ENCODE measurements at places on chromosomes 1 and 21.
A peak's percentile ranks its signal among the peaks of the same experiment; 100 is the strongest.

DNA sequence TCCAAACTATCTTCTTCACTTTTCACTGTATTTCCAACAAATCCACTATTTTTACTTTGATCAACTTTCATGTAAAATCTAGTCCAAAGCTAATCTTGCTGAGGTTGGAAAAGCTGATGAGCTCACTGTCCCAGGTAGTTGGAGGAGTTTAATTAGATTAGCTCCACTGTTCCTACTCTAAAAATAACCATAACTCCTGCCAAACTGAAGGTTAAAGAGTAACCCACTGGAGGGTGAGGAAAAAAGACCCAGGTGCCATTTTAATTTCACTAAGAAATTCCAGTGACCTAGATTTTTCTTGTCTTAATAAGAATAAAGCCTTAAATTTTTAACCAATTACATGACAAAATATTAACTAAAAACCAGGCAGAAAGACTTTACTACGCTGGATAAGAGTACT, 15.3 kb downstream of the DCAF8 start:
- no peak for DNase-seq

DNA sequence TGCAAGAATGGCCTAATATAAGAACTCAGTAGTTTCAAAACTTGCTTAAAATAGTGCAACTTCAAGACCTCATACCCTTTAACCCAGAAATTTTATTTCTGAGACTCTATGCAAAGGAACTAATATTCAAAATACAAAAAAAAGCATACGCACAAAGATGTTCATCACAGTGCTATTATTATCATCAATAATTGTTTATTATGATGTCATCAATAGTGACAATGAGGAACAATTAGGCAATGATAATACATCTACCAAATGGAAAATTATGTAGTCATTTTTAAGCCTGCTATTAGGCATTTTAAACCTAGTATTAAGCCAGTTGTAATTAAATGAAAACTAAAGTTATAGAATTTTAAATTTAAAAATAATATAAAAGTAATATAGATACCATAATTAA, 3.3 kb downstream of the TTLL7 start:
- no peak for DNase-seq

DNA sequence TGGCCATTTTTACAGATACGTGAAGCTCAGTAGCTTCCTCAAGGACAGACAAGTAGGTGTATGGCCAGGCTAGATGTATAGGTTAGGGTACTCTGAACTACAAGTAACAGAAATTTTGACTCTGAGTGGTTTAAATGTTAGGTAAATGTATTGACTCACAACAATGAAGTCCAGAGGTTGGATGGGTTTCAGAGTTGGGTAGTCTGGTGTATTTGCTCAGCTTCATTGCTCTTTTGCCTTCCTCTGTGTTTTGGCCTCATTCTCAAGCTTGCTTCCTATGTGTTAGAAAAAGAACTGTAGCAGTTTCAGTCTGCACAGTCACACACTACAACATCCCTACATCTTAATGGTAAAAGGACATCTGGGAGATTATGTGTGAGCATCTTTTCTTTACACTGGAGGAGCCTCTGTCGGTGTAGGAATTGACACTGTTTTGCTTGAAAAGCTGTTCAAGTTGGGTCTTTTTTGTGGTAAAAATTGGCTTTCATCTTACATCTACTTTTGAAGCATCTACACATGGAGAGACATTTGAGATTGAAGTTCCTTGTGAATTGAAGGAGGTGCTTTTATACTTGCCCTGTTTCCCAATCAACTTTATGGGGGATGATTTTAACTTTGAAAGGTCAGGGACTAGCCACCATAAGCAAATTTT, 64.4 kb downstream of the MAST2 start:
- no peak for DNase-seq

DNA sequence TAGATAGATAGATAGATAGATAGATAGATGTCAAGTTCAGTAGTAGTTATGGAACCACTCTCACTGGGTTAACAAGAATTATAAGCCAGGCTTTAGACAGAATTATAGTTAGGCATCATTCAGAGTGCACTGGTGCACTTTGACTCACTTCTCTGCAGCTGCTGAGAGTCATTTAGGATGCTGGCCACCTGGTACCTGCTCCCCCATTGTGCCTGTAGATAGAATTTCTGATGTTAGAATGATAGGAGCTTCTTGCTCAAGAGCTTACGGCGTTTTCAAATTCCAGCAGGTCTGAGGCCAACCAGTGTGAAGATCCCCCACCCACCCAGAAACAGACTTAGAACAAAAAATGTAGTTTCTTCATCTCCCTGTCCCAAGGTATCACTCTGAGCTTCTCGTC, 107.8 kb upstream of the HMCN1 start:
- DNase-seq: no peak

DNA sequence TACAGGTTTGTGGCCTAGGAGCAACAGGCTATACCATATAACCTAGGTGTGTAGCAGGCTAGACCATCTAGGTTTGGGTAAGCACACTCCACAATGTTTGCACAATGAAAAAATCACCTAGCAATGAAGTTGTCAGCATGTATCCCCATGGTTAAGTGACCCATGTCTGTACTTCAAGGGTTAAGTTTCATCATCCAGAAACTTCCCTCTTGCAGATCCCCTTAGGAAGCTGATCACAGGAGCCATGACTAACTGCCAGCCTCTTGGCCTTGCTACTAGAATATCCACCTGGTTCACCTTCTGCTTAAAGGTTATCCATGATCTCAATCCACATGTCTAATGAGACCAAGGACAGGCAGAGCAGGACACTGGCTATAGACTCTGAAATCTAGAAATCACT, 3.5 kb upstream of the UBXN10 start:
- no peak for DNase-seq

DNA sequence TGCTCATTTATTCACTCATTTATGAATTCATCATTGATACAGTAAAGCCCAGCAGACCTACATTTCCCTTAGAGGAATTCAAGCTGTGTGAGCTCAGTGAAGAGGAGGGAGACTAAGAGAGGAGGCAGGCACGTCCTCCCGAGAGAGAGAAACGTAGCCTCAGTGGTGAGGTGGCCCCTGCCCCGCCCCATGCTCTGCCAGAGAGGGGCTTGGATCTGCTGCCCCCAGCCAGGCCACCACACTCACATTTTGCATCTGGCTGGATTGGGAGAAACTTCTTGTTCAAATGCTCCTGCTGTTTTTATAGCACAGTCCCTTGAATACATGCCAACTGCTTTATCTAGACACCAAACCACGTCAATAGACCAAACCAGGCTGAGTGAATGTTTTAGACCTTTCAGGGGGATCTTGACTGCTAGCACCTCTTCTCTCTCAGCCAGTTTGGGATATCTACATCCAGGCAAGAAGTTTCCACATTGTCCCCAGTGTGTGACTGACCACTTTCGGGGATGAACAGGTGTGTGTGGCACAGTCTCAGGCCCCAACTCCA, 67.7 kb upstream of the AJAP1 start:
- no peak for DNase-seq

- DNase-seq: no peak
Observed at GRCh38 chr1:236922190-236922589, 82.1 kb downstream of the MT1HL1 start.

DNA sequence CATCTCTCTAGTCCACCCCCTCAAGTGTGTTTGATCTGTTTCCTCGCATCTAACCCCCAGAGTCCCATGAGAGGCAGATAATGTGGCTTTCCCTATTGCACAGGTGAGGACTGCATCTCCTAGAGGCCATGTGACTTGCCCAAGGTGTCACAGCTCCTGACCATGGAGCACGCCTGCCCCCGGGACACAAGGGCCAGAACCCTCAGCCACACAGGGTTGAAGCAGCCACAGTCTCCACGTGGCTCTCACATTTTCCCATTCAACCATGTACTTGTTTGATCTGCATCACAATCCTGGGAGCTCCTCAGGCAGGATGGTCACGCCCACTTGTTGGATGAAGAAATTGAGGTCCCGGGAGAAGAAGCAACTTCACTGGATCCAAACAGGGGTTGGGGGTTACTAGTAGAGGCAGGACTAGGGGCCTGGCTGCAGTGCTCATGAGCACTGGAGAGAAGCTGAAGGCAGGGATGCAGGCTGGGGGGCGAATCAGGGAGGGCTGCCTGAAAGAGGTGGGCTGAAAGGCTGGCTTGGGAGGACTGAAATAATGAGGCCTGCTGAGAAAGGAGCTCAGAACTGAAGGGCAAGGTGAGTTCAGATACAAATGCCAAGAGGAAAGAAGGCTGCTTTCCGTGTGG, 207.9 kb downstream of the PTPRU start:
- no peak for DNase-seq

- DNase-seq: no peak
Observed at GRCh38 chr21:10430005-10430404, 91.4 kb upstream of the TPTE start.

DNA sequence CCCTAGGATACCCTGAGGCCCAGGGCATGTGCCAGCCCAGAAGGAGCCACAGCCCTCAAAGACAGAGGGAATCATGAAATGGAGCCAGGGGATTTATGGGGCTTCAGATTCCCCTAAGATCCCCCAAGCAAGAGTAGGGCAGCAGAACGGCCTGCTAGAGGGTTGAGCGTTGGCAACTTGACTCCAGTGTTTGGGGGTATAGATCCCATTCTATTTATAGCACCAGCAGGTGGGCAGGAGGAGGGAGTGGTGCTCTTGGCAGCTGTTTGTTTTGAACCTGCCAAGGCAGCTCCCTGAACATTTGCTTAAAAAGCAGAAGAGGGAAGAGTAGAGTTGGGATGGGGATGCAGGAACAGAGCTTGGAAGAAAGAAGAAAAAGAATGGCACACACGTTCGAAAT, 33.7 kb downstream of the GLUL start:
- no peak for DNase-seq

DNA sequence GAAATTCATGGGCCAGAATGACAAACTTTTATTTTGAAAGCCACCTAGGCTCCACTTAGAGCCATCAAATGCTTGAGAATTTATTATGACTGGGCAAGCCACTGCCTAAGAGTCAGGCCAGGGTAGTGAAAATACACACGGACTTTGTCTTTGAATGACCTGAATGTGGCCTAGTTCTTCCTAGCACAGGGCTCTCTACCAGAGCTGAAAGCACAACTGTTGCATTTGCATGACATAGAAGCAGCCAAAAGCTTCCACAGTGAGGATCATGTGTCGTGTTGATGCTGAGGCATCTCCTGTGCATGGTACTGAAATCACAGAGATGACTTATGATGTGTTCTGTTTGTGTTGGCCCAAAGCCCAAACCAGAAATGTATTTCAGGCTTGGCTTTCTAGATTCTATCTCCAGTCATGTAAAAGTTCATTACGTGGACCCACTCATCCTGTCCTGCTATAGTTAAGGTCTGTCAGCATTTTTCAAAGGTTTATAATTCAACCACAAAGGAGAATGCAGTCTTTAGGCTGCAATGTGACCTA, 164.0 kb upstream of the UBE2U start:
- DNase-seq: no peak

- peak; percentile 80 for DNase-seq
Observed at GRCh38 chr1:89821322-89822108, 683 bp downstream of the LRRC8D start.

- no peak for DNase-seq
Observed at GRCh38 chr1:224058303-224058702, 55.6 kb upstream of the FBXO28 start.

DNA sequence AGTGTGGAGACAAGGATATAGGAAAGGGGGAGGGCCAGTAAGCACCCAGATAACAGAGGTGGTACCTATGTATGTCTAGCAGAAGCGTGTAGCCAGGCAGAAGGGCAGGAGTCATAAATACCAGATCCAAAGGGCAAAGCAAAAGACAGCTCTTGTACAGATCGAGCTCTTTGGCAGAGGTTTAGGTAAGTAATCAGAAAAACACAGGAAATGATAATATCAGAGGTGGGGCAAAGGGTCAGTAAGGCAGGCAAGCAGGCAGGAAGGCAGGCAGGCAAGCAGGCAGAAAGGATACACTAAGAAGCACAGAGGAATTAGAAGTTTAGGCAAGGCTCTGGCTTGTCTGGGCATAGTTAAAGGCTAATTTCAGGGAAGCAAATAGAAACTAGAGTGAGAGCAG, 22.7 kb upstream of the SLFNL1 start:
- DNase-seq: no peak

DNA sequence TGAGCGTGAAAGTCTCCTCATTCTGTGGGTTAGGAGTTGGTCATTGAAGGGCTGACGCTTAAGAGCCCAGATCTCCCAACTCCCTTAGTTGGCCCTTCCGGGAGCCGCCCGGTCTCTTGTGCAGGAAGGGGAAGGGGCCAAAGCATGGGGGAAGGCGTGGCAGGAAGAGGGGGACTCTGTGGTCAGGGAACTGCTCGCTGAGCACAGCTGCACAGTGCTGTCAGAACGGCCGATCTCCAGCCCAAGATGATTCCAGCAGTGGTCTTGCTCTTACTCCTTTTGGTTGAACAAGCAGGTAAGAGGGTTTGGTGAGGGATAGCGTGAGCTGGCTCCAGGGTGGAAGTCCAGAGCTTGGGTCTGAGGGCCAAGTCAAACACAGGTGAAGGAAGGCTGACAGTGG, at the start of gene FCER1G:
FCER1G (plus strand) TSS at position 220 of the 400 bp plus-strand sequence; CDS start at position 247, 27 bp downstream.
- DNase-seq: peak; percentile 91

DNA sequence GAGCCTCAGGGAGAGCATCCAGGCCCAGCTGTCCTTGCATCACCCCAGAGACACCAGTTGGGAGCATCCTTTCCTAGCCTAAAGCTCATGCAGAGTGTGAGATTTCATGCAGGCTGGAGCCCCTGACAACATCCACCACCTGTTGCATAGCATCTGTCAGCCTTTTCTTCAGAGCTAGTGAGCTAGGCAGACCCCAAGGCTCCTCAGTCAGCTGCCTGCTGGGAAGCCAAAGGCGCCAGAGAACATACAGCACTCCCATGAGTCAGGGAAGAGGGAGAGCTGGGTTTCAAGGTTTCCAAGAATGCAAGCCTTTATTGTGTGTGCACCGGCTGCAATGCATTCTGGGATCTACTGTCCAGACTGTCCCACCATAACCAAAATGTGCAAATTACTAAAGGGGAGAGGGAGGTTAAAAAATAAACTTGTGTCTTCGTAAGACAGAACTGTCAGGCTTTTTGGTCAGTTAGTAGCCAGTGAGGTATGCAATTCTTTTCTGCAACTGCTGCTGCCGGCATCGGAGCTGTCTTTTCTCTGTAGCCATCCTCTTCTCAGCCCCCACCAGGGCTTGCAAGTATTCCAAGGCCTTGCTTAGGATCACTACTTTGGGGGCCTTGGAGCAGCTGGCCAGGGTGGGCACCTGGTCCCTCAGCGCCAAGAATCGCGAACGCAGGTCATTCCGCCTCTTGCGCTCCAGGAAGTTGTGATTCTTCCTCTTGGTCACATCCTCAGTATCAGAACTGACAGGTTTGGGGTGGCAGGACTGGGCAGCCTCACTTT, 4.6 kb downstream of the MYCL start:
- no peak for DNase-seq

DNA sequence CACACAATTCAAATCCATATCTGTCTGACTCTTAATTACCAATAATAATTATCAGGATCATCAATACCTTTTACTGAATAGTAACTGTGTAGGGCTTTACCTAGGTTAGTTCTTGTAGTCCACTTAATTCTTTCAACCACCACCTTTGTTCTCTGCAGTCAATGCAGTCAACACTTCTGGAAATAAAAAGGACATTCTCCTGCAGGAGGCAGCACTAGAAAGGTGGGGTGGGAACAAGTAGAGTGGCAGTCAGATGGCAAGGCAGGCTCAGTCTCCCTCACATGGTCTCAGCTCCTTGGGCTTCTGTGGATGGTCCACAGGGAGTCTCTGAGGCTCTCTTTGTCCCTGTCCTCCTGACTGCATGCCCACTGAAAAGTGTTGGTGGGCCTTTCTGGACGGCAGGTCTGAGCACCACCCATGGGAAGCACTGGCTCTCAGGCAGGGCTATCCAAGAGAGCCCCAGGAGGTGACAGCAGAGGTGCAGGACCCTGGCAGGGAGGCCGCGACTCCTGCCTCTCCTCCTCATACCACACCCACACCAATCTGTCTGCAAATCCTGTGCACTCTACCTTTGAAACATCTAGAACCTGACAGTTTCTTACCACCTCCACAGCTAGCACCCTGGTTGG, 237.3 kb downstream of the FOXD2 start:
- no peak for DNase-seq

GRCh38 chr21:25999921-26000582, 170.5 kb downstream of the APP start:
- DNase-seq: no peak
